Dermis microvascular lymphatic vessel endothelial cell (primary cell): ENCODE measurements at places on chromosomes 1 and 21.

DNA sequence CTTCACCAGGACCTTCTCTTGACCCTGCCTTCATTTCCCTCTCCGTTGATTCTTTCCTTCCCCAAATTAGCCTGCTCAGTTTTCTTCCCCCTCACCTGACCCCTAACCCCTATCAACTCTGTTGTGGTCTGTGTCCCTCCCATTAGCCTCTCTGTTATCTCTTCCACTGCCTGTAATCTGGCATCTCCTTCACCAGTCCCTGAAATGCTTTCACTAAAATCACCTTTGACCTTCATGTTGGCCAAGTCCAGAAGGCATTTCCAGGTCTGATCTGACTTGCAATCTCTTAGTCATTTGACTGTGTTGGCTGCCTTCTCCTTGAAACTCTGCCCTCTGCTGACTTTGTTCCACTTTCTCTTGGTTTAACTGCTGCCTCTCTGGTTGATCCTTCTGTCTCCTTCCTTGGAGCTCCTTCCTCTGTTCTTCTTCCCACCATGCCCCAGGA, 28.2 kb downstream of the ATP8B2 start:
- peak; percentile 52 for DNase-seq

DNA sequence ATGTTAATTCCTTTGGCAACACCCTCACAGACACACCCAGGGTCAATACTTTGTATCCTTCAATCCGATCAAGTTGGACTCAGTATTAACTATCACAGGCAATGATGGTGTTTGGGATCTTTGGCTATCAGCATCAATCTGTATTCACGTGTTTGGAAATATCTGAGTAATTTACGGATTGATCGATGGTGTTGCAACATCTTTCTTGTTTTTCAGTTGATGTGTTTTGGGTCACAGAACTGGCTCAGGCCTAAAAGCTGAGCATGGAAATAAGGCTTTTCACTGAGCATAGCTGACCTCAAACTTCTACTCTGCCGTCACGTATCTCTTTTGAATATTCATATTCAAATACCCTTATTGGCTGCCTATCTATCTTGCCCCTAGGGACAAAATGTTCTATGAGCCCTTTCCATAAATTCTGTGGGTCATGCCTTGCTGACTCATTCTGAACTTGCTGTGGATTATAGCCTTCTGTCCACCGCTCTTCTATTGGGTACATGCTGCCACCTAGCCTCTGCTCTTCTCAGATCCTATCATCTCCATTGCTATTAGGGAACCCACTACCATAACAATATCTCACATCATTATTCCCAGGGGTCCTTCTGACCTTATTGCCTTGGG, 156.0 kb downstream of the PDE4B start:
- DNase-seq = no peak

DNA sequence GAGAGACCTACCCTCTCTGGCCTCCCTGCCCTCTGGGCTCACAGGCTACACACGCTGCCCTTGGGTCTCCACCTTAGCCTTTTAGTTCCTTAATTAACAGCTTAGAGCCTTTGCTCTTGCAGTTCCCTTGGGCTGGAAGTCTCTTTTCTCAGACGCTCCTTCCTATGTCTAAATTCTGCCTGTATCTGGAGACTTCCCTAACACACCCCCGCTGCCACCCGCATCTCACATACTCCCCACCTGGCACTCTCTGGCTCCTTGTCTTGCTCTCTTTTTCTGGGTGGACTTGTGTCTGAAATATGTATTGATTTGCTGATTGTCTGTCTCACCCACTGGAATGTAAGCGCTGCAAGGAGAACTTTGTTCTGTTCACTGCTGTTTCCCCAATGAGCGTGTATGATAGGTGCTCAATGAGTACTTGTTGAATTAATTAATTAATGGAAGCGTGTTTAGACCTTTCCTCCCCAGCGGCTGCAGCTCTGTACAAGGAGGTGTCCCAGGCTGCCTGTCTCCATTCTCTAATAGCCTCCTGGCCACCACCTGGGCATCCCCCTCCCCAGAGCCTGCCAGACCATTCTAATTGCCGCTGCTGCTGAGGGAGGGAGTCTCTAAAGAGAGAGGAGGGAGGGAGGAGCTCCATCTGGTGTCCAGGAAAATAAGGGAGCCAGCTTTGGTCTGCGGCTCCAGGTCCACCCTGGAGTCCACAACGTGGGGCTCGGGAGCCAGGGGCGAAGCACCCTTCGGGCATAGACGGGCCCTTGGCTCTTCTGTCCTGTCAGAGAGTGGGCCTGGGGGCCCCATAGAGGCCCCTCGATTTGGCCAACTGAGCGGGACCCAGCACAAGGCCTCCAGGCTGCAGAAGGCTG, 95.4 kb downstream of the RNF220 start:
- DNase-seq = peak; percentile 31

GRCh38 chr21:20997636-20998455, at the start of gene NCAM2:
TSS of gene NCAM2 (plus strand) at chr21:20998409.
- DNase-seq = peak; percentile 3

DNA sequence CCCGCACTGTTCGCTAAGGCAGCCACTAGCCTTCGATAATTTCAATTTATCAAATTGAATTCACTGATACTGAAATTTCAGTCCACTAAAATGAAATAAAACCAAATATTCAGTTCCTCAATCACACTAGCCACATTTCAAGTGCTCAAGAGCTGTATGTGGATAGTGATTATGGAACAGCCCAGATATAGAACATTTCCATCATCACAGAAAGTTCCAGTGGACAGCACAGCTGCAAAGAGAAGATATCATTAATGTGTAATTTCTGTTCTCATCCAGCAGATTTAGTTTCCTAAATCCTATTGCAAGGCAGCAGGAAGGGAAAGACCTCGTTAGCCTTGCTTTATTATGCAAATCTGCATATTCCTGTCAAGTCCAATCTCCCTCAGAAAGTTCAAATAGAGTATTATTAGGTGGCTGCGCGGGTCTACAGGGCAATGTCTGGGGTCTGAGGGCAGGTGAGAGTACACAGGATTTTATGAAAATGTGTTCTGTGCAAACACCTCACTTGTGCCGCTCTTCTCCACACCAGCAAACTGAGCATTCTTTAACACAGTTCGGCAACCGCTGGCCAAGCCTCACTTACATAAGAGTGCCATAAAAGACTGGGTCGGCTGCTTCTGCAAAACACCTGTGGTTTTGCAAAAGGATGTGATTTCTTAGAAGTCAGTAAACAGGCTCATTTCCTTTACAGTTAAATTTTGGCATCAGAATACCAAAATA, 22.4 kb downstream of the CAPZB start:
- DNase-seq = no peak

DNA sequence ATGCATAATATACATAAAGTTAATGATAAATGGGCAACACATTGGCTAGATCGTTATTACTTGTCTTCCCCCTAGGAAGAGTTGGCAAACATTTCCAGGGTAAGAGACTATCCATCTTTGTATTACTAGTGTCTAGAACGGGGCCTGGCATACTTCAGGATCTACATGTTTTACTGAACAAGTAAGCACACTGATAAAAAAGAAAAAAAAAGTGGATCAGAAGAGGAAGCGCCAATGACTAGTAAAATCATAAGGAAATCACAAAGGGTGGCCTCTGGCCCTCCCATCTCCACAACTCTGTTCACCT, 482 bp downstream of the TM2D1 start:
- DNase-seq = no peak

GRCh38 chr1:67489643-67490042, 59.4 kb upstream of the SERBP1 start:
- DNase-seq = peak; percentile 74

DNA sequence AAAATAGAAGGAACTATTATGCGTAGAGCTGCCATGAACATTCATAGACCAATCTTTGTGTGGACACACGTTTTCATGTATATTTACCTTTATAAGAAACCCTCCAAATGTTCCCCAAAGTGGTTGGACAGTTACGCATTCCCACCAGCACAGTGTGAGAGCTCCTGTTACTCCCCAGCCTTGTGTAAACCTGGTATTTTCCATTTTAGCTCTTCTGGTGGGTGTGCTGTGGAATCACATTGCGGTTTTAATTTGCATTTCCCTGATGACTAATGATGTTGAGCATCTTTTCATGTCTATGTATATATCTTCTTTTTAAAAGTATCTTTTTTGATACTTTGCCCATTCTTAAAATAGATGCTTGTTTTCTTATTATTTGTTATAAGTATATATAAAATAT, 3.2 kb upstream of the UBASH3A start:
- no peak for DNase-seq
